ENCODE measurements at places on chromosomes 1 and 21.

DNA sequence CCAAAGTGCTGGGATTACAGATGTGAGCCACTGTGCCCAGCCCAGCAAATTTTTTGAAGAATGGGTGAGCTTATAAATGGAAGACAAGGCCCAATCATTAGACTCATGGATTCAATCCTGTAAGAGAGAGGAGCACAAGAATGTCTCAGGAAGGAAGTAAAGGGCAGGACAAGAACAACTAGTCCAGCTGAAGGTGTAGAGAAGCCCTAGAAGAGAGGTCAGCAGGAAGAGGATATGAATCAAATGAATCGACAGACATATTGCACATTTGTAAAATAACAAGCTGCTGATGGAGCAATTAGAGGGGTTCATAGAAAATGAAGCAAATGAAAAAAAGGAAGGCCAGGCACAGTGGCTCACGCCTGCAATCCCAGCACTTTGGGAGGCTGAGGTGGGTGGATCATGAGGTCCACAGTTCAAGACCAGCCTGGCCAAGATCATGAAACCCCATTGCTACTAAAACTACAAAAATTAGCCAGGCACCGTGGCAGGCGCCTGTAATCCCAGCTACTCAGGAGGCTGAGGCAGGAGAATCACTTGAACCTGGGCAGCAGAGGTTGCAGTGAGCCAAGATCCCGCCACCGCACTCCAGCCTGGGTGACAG lies 74.9 kb downstream of the MIS18A start:
- DNase-seq, result no peak

- DNase-seq, result no peak
These were observed 31.4 kb upstream of the PKP1 start for GRCh38 chr1:201251851-201252430.

GRCh38 chr1:203519053-203519840 lies 25.3 kb downstream of the OPTC start:
- DNase-seq, result no peak

DNA sequence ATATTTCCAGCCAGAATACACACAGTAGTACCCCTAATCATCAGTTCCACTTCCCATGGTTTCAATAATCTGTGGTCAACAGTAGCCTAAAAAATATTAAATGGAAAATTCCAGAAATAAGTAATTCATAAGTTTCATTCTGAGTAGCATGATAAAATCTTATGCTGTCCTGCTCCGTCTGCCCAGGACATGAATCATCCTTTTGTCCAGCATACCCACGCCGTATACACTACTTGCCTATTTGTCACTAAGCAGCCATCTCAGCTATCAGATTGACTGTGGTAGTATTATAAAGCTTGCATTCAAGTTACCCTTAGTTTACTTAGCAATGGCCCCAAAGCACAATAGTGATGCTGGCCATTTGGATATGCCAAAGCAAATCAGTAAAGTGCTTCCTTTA lies 118.7 kb downstream of the SLC5A9 start:
- DNase-seq, result no peak

DNA sequence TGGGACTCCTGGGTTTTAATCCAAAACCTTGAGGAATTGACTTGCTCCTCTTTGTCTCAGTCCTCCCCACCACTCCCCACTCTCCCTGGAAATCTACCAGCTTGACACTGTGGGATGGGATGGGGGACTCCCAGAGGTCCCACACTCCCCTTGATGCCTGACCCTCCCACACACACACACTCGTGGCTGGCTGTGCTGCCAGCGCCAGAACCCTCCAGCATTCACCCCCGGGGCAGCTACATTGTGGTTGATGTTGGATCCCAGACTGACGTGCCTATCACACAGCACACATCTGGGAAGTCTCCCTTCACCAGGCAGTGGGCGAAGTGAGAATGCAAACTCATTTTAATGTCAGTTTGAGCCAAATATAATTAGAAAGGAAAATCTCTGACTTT lies 10.0 kb downstream of the KIRREL1 start:
- DNase-seq, result no peak

GRCh38 chr1:82343381-82343780 lies 542.6 kb downstream of the ADGRL2 start:
- no peak for DNase-seq

- DNase-seq, result no peak
These were observed 94.7 kb downstream of the PAPPA2 start for GRCh38 chr1:176557543-176558258.

DNA sequence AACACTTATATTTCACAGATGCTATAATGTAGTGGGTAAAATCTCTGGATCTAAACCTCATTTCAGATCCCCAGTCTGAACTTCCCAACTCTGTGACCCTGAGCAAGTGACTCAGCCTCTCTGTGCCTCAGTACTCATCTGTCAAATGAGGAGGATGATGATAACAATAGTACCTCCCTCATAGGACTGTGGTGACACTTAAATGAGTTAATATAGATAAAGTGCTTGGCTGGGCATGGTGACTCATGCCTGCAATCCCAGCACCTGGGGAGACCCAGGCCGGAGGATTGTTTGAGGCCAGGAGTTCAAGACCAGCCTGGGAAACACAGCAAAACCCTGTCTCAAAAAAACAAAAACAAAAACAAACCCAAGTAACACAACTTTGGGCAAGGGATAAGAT lies 4.7 kb upstream of the ECE1 start:
- DNase-seq, result no peak

DNA sequence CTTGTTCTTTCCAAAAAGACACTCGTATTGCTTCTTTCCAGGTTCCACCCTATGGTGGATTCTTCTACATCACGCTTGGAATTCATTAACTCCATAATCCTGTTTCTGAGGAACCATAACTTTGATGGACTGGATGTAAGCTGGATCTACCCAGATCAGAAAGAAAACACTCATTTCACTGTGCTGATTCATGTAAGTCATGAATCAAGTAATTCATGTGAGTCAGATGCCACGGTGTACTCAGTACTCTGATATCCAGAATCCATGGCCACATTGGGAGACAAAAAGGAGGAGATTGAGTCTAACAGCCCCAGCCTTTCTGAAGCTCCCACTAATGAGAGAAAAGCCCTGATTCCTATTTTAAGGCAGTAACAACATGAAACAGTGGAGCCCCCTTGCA lies 7.4 kb downstream of the CHI3L2 start:
- no peak for DNase-seq

DNA sequence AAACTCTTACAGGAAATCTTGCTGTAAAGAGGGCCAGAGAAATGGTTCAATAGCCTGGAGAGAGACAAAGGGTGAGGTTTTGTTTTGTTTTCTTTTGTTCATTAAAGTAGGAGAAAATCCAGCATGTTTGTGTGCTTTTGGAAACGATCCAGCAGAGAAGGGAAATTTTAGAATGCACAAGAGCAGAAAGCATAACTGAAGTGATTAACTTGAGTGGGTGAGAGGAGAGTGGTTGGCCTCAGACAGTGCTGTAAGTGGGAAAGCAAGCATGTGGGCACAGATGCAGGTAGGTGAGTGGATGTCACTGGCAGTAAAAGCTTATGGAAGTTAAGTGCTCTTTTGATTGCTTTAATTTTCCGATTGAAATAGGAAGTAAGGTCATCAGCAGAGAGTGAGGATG lies 50.2 kb downstream of the EEIG2 start:
- DNase-seq, result no peak

- DNase-seq, result no peak
These were observed 4.6 kb downstream of the IFFO2 start for GRCh38 chr1:18951818-18952391.

GRCh38 chr1:175844877-175845276 lies 101.5 kb upstream of the TNR start:
- no peak for DNase-seq
